ENCODE measurements at places on chromosomes 16 and 17.

DNA sequence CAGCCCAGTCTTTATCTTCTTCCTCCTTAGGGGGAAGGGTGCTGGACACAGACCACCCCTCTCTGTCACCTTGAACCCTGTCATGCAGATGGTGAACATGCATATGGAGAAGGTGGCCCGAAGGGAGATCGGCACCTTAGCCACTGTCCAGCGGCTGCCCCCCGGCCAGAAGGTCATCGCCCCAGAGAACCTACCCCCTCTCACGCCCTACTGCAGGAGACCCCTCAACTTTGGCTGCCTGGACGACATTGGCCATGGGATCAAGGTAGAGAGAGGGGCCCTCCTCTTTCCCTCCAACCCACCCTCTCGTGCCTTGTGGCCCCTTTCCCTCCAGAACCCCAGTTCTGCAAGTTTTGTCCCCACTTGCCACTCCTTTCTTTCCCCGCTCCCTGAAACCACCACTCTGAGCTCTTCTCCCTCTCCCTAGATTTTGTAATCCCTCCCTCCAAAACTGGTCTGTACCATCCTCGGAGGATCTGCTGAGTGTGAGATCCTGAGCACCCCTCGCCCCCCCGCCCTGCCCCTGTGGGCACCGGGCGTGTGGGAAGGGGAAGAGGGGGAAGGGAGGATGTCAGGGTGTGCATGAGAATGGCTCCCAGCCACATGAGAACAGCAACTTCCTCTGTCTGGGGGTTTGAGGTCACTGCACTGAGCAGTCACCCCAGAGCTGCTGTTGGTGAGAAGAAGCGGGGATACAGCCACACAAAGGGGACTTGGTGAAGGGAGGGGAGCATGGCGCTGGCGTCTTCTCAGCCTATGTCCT is 7.3 kb downstream of the ABI3 start:
- peak overlapping the region; percentile 33 for H3K4me3 ChIP-seq
- DNase-seq = peak; percentile 71
- peaks cover 52% of the 10 kb centered on the region for H3K27me3 ChIP-seq
- H3K36me3 ChIP-seq = no peaks in the 10 kb centered on the region
- H3K27ac ChIP-seq = peak overlapping the region; percentile 90

GRCh38 chr17:66177048-66177447 is 14.9 kb downstream of the CEP112 start:
- DNase-seq = no peak
- no peak overlapping the region for H3K4me3 ChIP-seq
- H3K36me3 ChIP-seq = peaks cover 33% of the 10 kb centered on the region
- no peak overlapping the region for H3K27ac ChIP-seq
- no peaks in the 10 kb centered on the region for H3K27me3 ChIP-seq
- peaks cover 9% of the 10 kb centered on the region for H3K4me1 ChIP-seq

GRCh38 chr17:12973496-12974004 is 44.3 kb downstream of the ELAC2 start:
- H3K27me3 ChIP-seq = no peaks in the 10 kb centered on the region
- peaks cover 15% of the 10 kb centered on the region for H3K4me1 ChIP-seq
- H3K36me3 ChIP-seq = no peaks in the 10 kb centered on the region
- no peak for DNase-seq
- peak overlapping the region; percentile 64 for H3K4me3 ChIP-seq
- no peak overlapping the region for H3K27ac ChIP-seq

- no peaks in the 10 kb centered on the region for H3K36me3 ChIP-seq
- no peak overlapping the region for H3K27ac ChIP-seq
- H3K4me1 ChIP-seq = peaks cover under 1% of the 10 kb centered on the region
- H3K4me3 ChIP-seq = no peak overlapping the region
- H3K27me3 ChIP-seq = no peaks in the 10 kb centered on the region
These were observed 22.4 kb downstream of the SOX9 start for GRCh38 chr17:72143245-72143644.

DNA sequence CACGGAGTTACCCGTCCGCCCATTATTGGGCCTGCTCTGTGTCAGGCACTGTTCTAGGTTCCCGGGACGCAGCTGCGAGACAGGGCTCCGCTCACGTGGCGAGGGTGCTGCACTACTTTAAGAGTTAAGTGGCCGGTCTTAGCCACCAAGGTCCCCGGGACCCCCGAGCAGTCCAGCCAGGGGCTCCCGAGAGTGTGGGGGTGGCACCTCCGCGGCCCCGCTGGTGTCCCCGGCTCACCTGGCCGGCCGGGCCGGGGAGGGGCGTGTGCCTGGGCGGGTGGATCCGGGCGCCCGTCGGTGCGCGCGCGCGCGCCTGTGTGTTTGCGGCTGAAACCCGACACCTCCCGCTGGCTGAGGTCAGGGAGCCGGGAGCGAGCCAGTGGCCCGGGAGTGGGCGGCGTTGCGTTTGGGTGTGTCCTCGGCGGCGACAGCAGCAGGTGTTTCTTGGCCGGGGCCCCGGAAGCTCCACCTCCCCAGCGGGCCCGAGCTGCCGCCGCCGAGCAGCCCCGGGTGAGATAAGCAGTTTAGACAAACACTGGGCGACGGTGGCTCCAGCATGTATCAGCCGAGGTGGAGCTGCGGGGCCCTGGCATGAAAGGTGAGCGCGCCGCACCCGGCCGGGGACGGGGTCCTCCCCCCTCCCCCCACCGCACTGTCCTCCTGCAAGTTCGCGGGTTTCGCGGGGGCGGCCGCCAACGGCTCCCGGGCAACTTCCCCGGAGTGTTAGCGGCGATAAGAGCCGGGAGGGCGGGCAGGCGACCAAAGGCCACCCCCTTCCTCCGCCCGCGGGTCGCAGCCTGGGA is at the start of gene GSE1:
Gene GSE1, plus strand, starts transcription at position 522 of the 803 bp plus-strand sequence. Its CDS starts 70 bp downstream, at position 592.
- peak; percentile 93 for DNase-seq
- H3K4me1 ChIP-seq = peaks cover 81% of the 10 kb centered on the region
- peak within 1 kb of the TSS; percentile 96 for H3K27ac ChIP-seq
- H3K36me3 ChIP-seq = peaks cover 2% of the 10 kb centered on the region

DNA sequence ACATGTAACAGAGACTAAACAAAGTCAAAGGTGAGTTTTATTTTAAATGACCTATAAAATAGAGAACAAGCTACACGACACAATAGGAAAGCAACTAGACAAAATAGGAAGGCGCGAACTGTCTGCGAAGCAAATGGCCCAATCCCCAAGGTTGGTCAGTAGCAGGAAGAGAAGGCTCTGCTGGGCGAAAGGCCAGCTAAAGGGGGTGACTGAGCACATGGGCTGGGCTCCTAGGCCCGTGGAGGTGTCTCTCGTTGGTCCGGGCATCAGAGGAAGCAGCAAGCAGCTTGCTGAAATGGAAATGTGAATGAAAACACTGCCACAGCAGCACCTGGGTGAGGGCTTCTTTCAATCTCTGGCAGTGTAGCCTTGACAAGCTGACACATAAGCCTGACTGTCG is 129.4 kb downstream of the ZNF778 start:
- no peaks in the 10 kb centered on the region for H3K36me3 ChIP-seq
- no peak for DNase-seq
- H3K27ac ChIP-seq = no peak overlapping the region
- no peak overlapping the region for H3K4me3 ChIP-seq

- H3K4me3 ChIP-seq = no peak overlapping the region
- H3K4me1 ChIP-seq = peaks cover 7% of the 10 kb centered on the region
- no peaks in the 10 kb centered on the region for H3K36me3 ChIP-seq
- no peak overlapping the region for H3K27ac ChIP-seq
- H3K27me3 ChIP-seq = no peaks in the 10 kb centered on the region
These were observed 140.6 kb downstream of the CDK5R1 start for GRCh38 chr17:32627239-32627996.

DNA sequence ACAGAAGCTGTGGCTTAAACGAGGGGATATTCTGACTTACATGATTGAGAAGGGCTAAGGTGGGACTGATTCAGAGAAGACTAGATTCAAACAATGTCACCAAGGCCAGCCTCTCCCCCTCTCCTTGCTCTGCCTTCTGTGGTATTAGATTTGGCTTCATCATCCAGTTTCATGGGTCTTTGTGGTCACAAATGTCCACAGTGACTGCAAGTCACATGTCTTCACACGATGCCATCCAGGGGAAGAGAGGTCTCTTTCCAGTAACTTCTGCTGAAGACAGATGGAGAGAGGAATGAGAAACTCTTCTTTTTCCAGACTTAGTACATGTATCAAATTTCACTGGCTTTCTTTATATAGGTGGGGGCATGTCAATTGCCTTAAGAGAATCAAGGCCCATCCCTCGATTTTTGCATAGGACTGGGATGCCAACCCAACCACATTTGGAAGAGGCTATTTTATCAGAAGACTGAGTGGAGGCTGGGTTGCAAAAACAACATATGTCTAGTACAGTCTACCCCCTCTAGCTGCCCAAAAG is 57.3 kb upstream of the HNF1B start:
- no peak for DNase-seq
- H3K4me3 ChIP-seq = no peak overlapping the region
- no peaks in the 10 kb centered on the region for H3K4me1 ChIP-seq
- no peak overlapping the region for H3K27ac ChIP-seq
- peaks cover 33% of the 10 kb centered on the region for H3K27me3 ChIP-seq

GRCh38 chr16:57115168-57115513 is 22.8 kb downstream of the CPNE2 start:
- no peak for DNase-seq
- H3K27ac ChIP-seq = peak overlapping the region; percentile 58
- peaks cover 30% of the 10 kb centered on the region for H3K4me1 ChIP-seq
- H3K36me3 ChIP-seq = peaks cover 22% of the 10 kb centered on the region
- H3K4me3 ChIP-seq = no peak overlapping the region

DNA sequence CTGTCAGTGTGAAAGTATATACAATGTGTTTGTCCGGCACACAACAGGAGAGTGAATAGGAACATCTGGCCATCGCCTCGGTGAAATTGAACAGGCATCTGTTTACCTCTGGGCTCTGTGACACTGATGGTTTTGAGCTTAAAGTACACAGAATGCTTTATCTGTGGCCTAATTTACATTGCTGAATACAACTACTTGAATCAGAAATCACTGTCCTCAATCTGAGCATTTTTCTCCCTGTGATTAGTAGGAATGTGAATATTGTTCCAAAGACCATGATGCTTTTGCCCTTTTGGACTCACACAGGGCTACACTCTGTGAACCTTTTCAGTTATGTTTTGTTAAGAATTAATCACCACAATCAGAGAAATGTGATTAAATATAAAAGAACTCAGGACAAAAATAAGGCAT is 323.0 kb upstream of the TBX2 start:
- no peaks in the 10 kb centered on the region for H3K27me3 ChIP-seq
- H3K36me3 ChIP-seq = peaks cover 16% of the 10 kb centered on the region
- H3K4me3 ChIP-seq = no peak overlapping the region
- no peaks in the 10 kb centered on the region for H3K4me1 ChIP-seq
- H3K27ac ChIP-seq = no peak overlapping the region

- H3K27ac ChIP-seq = no peak overlapping the region
- no peaks in the 10 kb centered on the region for H3K36me3 ChIP-seq
- no peak overlapping the region for H3K4me3 ChIP-seq
- DNase-seq = no peak
- H3K4me1 ChIP-seq = no peaks in the 10 kb centered on the region
- no peaks in the 10 kb centered on the region for H3K27me3 ChIP-seq
These were observed 345.3 kb downstream of the CA10 start for GRCh38 chr17:51813140-51813783.

DNA sequence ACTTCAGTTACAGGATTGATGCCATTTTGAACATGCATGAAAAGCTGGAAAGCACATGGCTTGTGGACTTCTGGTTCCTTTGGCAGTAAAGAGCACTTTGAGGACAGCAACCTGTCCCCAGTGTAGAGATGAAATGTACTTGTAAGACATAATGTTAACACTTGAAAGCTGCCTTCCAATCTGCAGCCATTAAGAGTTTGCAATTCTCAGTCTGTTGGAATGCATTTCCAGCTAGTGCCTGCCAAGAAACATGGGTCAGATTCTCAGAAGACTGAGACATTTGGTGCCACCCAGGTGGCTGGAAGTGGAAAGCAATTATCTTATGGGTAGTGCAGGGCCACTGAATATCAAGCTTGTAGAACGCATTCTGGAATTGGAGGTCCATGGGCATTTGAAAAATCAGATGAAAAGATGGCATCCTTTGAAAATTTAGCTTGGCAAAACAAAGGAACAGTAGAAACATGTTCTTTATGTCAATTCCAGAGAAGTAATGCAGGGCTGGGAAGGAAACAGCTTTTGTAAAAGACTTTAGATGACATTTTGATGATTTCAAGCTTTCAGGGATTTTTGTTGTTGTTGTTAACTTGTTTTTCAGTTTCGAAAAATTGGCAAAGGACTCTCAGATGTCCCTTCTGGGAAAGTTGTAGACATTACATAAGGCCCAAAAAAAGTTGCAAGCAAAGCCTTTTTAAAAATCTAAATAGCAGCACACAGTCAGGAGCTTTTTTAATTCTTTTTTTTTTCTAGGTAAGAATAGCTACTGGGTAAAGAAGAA is 147.0 kb downstream of the ABCA8 start:
- peak overlapping the region; percentile 64 for H3K27ac ChIP-seq
- DNase-seq = no peak
- no peaks in the 10 kb centered on the region for H3K27me3 ChIP-seq
- peaks cover 22% of the 10 kb centered on the region for H3K4me1 ChIP-seq
- no peak overlapping the region for H3K4me3 ChIP-seq

- peaks cover 8% of the 10 kb centered on the region for H3K4me1 ChIP-seq
- no peak for DNase-seq
- H3K4me3 ChIP-seq = no peak overlapping the region
- H3K27ac ChIP-seq = no peak overlapping the region
- no peaks in the 10 kb centered on the region for H3K36me3 ChIP-seq
These were observed 61.2 kb downstream of the SPACA3 start for GRCh38 chr17:33052856-33053255.

DNA sequence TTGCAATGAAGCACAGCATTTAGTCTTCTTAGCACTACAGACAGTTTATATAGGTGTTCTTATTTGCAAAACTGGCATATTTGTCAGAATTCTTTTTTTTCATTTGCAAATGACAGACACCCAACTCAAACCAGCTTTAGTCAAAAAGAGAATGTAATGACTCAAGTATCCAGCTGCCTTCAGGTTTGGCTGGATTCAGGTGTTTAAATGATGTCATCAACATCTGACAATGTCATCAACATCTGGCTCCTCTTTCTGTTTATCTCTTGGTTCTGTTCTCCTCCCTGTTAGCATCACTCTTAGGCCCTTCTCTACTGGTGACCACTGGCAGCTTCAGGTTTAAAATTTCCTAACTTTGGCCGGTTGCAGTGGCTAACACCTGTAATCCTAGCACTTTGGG is 18.9 kb downstream of the TMC5 start:
- no peak overlapping the region for H3K4me3 ChIP-seq
- no peaks in the 10 kb centered on the region for H3K4me1 ChIP-seq
- peaks cover 23% of the 10 kb centered on the region for H3K27me3 ChIP-seq
- H3K27ac ChIP-seq = no peak overlapping the region

DNA sequence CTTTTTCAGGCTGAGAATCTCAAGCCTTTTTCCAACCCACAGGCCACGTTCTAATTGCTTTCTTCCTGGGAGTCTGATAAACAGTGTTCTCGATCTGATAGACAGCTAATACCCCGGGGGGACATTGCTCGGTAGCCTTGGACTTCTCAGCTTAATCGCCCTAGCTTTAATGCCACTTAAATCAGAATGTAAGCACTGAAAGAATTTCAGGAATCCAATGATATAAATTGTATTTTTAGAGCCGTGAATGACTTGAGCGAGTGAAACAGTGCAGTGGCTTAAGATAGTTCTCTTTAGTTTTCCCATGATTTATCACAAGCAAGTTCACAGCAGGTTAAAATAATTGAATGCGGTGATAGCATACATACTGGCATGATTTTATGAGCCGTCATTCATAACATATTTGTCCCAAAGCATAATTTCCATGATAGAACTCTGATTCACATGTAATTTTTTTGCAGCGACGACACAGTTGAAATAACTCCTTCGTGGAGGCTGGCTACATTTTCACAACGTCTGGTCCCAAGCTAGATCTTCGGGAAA is 116.1 kb upstream of the MYOCD start:
- no peaks in the 10 kb centered on the region for H3K36me3 ChIP-seq
- peak overlapping the region; percentile 69 for H3K27ac ChIP-seq
- peak overlapping the region; percentile 45 for H3K4me3 ChIP-seq
- DNase-seq = no peak
- peaks cover 20% of the 10 kb centered on the region for H3K4me1 ChIP-seq
- no peaks in the 10 kb centered on the region for H3K27me3 ChIP-seq
